GM23248 (cell line): ENCODE measurements at places on chromosomes 1 and 21.

GRCh38 chr1:19365721-19366120 is 53.6 kb downstream of the SLC66A1 start:
- H3K27ac ChIP-seq = 0 out of 2 replicates have a peak overlapping the region, but pooled peaks have one; percentile 36
- no peak overlapping the region for H3K4me3 ChIP-seq
- peaks cover 20% of the 10 kb centered on the region for H3K4me1 ChIP-seq
- H3K36me3 ChIP-seq = no peaks in the 10 kb centered on the region; the same call in 1 of the 2 replicates
- no peaks in the 10 kb centered on the region for H3K27me3 ChIP-seq

- no peaks in the 10 kb centered on the region for H3K36me3 ChIP-seq
- H3K4me3 ChIP-seq = no peak overlapping the region
- H3K27me3 ChIP-seq = no peaks in the 10 kb centered on the region
- H3K4me1 ChIP-seq = no peaks in the 10 kb centered on the region
- H3K27ac ChIP-seq = no peak overlapping the region
Observed at GRCh38 chr1:163657719-163658118, 336.0 kb downstream of the NUF2 start.

GRCh38 chr1:4121834-4122512 is 221.9 kb upstream of the C1orf174 start:
- no peaks in the 10 kb centered on the region for H3K36me3 ChIP-seq
- no peak overlapping the region for H3K27ac ChIP-seq
- H3K4me3 ChIP-seq = no peak overlapping the region
- no peak for DNase-seq
- no peaks in the 10 kb centered on the region for H3K4me1 ChIP-seq

GRCh38 chr1:101587741-101588140 is 350.9 kb downstream of the S1PR1 start:
- no peaks in the 10 kb centered on the region for H3K4me1 ChIP-seq
- peak; percentile 2 for DNase-seq
- H3K4me3 ChIP-seq = no peak overlapping the region
- H3K27me3 ChIP-seq = no peaks in the 10 kb centered on the region
- no peak overlapping the region for H3K27ac ChIP-seq

DNA sequence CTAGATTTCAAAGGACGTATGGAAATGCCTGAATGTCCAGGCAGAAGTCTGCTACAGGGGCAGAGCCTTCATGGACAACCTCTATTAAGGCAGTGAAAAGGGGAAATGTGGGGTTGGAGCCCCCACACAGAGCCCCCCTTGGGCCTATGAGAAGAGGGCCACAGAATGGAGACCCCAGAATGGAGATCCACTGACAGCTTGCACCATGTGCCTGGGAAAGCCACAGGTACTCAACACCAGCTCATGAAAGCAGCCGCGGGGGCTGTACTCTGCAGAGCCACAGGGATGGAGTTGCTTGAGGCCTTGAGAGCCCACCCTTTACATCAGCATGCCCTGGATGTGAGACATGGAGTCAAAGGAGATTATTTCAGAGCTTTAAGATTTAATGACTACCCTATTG is 108.7 kb downstream of the DMRTB1 start:
- H3K27me3 ChIP-seq = no peaks in the 10 kb centered on the region
- DNase-seq = no peak
- H3K4me1 ChIP-seq = no peaks in the 10 kb centered on the region

GRCh38 chr21:45891388-45892155 is 90.0 kb upstream of the COL6A1 start:
- no peak for DNase-seq
- peaks cover 19% of the 10 kb centered on the region; the same call in 1 of the 2 replicates for H3K27me3 ChIP-seq
- H3K27ac ChIP-seq = no peak overlapping the region
- H3K36me3 ChIP-seq = no peaks in the 10 kb centered on the region

GRCh38 chr1:101262630-101263348 is 26.0 kb downstream of the S1PR1 start:
- H3K27me3 ChIP-seq = no peaks in the 10 kb centered on the region
- H3K27ac ChIP-seq = no peak overlapping the region
- peaks cover 27% of the 10 kb centered on the region for H3K4me1 ChIP-seq
- H3K4me3 ChIP-seq = no peak overlapping the region
- DNase-seq = no peak

GRCh38 chr1:198435056-198435455 is 105.4 kb downstream of the ATP6V1G3 start:
- no peaks in the 10 kb centered on the region for H3K27me3 ChIP-seq
- H3K36me3 ChIP-seq = no peaks in the 10 kb centered on the region
- no peak overlapping the region for H3K27ac ChIP-seq
- DNase-seq = no peak

DNA sequence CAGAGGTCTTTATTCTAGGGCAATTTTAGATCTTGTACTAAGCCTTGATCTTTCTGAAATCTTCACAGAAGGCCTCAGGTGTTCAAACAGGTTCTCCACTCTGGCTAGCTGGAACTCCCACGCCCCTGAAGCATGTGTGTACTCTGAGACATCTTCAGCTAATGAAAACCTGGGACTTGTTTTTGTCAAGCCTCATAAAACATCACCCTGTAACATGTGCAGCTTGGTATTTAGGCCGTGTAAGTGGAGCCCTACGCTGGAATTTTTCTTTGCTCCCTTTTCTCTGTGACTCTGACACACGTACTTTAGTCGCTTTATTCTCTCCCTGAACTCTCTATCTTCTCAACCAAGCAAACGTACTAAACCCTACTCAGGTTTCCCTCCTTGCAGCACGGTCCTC is 701.9 kb upstream of the ZP4 start:
- H3K4me1 ChIP-seq = peaks cover 4% of the 10 kb centered on the region; the same call in 1 of the 2 replicates
- H3K27me3 ChIP-seq = no peaks in the 10 kb centered on the region
- no peak overlapping the region for H3K27ac ChIP-seq
- H3K4me3 ChIP-seq = no peak overlapping the region
- no peaks in the 10 kb centered on the region for H3K36me3 ChIP-seq

DNA sequence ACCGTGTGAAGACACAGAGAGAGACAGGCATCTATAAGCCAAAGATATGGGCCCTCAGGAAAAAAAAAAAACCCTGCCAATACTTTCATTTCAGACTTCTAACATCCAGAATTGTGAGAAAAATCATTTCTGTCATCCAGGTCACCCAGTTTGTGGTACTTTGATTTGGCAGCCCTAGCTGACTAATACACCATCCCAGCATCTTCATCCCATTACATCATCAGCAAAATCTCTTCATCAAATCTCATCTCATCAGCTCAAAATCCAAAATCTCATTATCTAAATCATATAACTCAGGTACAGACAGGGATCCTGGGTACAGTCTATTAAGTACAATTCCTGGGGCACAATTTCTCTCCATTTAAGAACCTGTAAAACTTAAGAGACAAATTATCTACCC is 51.9 kb upstream of the GJA8 start:
- peaks cover 23% of the 10 kb centered on the region for H3K4me1 ChIP-seq
- no peaks in the 10 kb centered on the region for H3K27me3 ChIP-seq
- H3K4me3 ChIP-seq = no peak overlapping the region
- no peak for DNase-seq

DNA sequence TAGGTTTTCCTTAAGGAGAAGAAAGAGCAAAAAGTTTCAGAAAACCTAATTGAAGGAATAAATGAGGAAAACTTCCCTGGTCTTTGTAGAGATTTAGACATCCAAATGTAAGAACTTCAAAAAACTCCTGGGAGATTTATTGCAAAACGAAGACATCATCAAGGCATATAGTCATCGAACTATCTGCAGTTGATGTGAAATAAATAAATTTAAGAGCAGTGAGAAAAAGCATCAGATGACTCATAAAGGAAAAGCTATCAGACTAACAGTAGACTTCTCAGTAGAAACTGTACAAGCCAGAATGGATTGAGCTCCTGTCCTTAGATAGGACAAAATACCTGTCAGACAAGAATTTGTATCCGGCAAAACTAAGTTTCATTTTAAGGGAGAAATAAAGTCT is 569.4 kb upstream of the ADAMTS5 start:
- H3K4me1 ChIP-seq = peaks cover 23% of the 10 kb centered on the region
- DNase-seq = peak; percentile 44

DNA sequence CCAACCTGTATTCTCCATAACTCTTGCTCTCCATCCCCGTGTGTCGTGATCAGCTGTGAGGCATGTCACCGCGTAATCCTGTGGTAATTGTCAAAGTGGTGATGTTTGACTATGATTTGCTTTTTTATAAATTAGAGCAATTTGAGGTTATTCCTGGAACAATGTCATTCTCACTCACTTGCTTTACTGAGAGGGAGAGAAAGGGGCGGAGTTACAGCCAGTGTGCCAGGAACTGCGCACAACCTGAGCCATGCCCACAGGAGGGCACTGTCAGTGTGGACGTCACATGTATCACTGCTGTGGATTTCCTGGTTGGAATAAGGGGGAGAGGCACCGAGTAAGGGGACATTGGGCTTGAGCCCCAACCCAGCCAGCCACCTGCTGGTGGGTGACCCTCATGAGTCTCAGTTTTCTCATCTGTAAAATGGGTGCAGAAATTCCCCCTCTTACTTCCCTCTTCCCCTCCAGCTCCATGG is 6.9 kb downstream of the ADGRB2 start:
- no peak overlapping the region for H3K4me3 ChIP-seq
- H3K27me3 ChIP-seq = no peaks in the 10 kb centered on the region
- peaks cover 8% of the 10 kb centered on the region for H3K4me1 ChIP-seq
- DNase-seq = no peak
- no peaks in the 10 kb centered on the region for H3K36me3 ChIP-seq

GRCh38 chr21:34642211-34643075 is 26.4 kb upstream of the CLIC6 start:
- peaks cover 7% of the 10 kb centered on the region; the same call in 1 of the 2 replicates for H3K27me3 ChIP-seq
- H3K4me1 ChIP-seq = peaks cover 15% of the 10 kb centered on the region
- peak; percentile 33 for DNase-seq
- no peaks in the 10 kb centered on the region for H3K36me3 ChIP-seq
- no peak overlapping the region for H3K27ac ChIP-seq

- H3K36me3 ChIP-seq = no peaks in the 10 kb centered on the region
- peak overlapping the region; percentile 75 for H3K4me3 ChIP-seq
- peaks cover 15% of the 10 kb centered on the region for H3K27me3 ChIP-seq
- no peak overlapping the region for H3K27ac ChIP-seq
- H3K4me1 ChIP-seq = peaks cover 4% of the 10 kb centered on the region; the same call in 1 of the 2 replicates
- peak; percentile 47 for DNase-seq
Observed at GRCh38 chr1:33182401-33182841, 578 bp upstream of the TRIM62 start.

GRCh38 chr21:41325138-41325912 is 8.7 kb downstream of the FAM3B start:
- no peak for DNase-seq
- no peak overlapping the region for H3K27ac ChIP-seq
- H3K4me1 ChIP-seq = no peaks in the 10 kb centered on the region
- H3K4me3 ChIP-seq = no peak overlapping the region
- H3K27me3 ChIP-seq = peaks cover 12% of the 10 kb centered on the region
- no peaks in the 10 kb centered on the region for H3K36me3 ChIP-seq

DNA sequence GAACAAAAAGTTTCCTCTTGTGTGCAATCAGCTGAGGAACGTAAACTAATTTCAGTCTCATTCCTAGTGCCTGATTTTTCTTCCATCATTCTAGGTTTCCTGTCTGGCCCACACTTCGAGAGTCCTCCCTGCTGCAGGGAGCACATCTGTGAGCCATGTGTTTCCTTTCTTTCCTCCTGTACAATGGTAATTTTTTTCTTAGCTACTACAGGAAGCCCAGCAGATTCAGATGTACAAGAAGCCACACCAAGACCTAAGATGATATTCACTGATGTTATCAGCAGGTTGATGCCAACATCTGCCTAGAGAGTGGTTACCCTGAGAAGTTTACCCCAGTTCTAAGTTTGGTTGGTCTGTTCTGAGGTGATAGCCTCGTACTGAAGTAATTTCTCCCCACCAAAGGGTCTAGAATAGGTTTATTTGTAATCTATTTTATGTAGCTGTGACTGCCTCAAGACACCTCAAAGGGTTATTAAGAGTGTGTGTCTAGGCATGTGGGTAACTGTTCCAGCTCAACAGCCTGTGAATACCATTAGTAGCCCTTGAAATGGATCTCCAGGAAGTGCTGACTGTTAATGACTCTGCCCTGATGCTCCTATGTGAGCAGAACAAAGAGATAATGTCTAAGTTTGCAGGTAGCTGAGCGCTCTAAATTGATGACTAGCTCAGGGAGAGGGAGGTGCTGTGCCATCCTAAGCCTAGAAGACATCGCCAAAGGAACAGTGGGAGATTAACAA is 31.7 kb upstream of the CLDN14 start:
- no peak overlapping the region for H3K27ac ChIP-seq
- peak; percentile 20 for DNase-seq
- H3K4me3 ChIP-seq = no peak overlapping the region

DNA sequence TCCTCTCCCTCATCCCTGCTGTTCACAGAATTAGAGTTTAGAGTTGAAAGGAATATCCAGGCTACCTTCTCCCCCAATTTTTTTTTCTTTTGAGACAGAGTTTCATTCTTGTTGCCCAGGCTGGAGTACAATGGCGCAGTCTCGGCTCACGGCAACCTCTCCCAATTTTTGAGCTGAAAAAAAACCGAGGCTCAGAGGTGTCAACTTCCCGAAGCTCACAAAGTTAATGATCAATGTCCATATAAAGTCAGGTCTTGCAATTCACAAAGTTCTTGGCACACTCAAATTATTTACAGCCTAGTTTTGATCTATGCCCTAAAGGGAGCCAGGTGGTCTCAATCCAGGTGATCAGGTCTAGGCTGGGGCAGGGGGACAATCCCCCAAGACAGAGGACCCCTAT is 797 bp upstream of the LEFTY1 start:
- H3K27ac ChIP-seq = no peak overlapping the region
- H3K4me3 ChIP-seq = no peak overlapping the region
- H3K27me3 ChIP-seq = no peaks in the 10 kb centered on the region
- H3K36me3 ChIP-seq = no peaks in the 10 kb centered on the region

DNA sequence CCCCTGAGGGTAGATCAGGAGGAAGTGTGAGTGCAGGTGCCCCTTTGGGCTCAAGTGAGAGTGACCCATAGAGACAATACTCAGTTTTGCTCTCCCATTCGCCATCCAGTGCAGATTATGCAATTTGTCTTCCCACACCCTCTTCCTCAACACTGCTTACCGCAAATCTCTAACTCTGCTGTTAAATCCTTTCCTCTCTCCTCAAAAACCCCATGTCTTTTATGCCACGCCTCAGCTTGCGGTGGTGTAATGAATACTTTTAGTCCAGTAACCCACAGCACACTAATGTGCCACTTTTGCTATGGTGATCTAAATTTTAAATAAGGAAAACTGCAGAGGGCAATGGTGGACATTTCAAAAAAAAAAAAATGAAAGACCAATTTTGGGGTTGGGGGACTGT is 57.7 kb downstream of the PRRX1 start:
- H3K36me3 ChIP-seq = peaks cover 75% of the 10 kb centered on the region
- H3K4me1 ChIP-seq = peaks cover 7% of the 10 kb centered on the region; the same call in 1 of the 2 replicates
- no peak overlapping the region for H3K27ac ChIP-seq
- H3K27me3 ChIP-seq = no peaks in the 10 kb centered on the region
